Left renal cortex interstitium (tissue), 4 donors: ENCODE measurements at places on chromosomes 13 and 19. TPM values are rescaled to one million over a fixed set of nuclear protein-coding genes. Genes with fewer than 3 reads are reported as not detected.

AMH gene
- polyA plus RNA-seq, result 0.96 TPM

DNA sequence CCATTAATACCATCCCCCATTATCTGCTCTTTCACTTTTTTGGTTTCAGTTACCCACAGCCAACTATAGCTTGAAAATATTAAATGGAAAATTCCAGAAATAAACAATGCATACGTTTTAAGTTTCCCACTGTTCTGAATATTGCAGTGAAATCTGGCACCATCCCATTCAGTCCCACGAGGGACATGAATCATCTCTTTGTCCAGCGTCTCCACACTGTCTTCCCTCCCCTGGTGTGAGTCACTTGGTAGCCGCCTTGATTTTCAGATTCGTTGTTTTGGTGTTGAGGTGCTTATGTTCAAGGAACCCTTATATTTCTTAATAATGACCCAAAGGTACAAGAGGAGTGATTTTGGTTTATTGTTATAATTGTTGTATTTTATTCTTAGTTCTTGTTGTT, 246.1 kb downstream of the DCT start:
- no peak for DNase-seq

DNA sequence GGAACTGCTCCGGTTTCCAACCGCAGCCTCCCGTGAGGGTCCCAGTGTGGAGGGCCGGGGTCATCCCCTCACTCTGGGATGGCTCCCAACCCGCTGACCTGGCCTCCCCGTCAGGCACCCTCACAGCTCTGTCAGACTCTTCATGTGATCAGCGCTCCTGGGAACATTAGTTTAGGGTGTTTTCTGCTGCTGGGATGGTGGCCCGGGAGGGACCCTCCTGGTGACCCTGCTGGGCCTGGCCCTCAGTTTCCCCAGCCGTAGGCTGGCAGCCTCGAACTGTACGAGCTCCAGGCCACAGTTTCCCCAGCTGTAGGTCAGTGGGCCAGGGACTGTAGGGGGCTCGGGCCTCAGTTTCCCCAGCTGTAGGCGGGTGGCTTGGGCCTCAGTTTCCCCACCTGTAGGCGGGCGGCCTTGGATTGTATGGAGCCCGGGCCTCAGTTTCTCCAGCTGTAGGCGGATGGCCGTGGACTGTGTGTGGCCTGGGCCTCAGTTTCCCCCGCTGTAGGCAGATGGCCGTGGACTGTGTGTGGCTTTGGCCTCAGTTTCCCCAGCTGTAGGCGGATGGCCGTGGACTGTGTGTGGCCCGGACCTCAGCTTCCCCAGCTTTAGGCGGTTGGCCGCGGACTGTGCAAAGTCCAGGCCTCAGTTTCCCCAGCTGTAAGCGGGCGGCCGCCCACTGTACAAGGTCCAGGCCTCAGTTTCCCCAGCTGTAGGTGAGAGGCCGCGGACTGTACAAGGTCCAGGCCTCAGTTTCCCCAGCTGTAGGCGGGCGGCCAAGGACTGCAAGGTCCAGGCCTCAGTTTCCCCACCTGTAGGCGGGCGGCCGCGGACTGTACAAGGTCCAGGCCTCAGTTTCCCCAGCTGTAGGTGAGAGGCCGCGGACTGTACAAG, 1.3 kb upstream of the PTBP1 start:
- DNase-seq, result no peak

GRCh38 chr19:17963936-17964691, 2.8 kb upstream of the KCNN1 start:
- DNase-seq, result no peak

DNA sequence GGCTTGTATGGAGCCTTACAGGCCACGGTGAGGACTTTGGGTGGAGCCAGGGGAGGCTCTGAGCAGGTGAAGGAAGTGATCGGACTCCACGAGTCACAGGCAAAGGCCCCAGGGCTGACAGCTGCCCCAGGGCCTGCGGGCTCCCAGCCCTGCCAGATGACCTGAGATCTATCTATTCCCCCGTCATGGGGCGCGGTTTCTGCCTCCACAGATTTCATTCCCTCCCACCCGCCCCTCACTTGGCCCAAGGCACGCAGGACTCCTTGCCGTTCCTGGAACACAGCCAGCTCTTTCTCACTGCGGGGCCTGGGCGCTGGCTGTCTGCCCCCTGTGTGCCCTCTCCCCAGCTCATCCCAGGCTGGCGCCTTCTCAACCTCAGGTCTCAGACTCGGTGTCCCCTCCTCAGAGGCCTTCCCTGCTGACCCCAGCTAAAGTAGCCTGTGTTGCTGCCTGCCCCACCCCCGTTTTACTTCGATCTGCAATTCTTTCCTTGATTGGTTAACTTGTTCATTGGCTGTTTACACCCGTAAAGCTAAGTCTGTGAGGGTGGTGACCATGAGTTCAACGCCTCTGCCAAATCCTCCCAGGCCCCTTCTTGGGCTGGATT, 13.9 kb upstream of the PAK4 start:
- no peak for DNase-seq

- DNase-seq, result no peak
Observed at GRCh38 chr13:45786293-45786920, 65.1 kb downstream of the SIAH3 start.

DNA sequence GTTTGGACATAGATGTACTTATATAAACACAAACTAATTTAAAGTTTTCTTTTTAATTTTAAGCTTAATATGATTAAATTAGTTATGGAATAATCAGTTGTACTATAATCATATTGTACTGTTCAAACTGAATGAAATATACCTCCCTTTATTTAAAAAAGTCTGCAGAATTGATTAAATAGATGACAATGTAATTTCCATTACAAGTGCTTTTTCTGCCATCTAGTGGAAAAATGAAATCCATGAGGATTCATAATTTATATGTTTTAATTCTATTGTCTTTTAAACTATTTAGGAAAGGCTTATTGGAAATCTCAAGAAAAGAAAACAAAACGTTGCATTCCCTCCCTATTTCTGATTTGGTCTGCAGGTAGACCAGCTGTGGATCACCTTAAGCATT, 30.9 kb downstream of the MZT1 start:
- no peak for DNase-seq

- DNase-seq, result no peak
Observed at GRCh38 chr13:31805841-31806240, 66.5 kb downstream of the RXFP2 start.

DNA sequence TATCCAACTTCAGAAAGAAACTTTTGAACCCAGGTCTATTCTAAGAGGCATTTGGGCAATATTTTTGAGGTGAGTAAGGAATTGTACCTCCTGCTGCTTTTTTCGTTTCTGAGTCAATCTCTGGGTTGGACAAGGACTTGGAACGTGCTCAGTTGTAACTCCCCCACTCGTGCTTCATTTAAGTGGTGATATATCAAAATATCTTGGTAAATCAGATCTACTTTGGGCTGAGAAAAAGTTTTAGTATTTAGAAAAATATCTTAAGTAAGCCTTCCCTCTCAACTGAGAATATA, 728.9 kb downstream of the EFNB2 start:
- no peak for DNase-seq
